ENCODE measurements at places on chromosomes 1 and 21.

DNA sequence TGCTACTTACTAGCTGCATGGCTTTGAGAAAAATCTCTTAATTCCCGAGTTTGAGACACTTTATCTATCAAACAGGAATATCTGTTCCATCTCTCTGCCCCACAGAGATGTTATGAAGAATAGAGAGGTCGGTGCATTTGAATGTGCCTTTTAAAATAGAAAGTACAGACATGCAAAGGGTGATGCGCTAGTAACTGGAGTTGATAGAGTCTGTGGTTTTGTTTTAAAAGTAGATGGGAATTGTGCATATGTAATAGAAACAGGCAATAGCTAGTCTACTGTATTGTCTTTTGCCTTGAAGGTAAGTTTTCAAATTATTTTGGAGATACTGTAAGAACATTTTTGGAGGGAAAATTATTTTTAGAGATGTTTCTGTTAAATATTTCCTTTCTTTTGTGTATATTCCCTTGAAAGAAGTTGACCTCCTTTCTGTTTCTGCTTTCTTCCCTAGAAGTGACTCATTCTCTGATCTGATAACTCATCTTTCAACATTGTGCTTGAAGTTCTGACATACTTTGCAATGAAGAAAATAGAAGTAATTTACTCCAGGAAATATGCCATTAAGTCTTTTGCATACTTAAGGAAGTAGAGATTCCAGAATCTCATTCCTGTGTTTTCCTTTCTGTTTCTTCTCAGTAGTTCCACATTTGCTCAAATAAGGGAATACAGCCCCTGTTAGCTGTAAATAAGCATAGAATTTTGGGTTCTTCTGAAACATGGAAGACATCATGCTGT is 151.6 kb downstream of the SDCCAG8 start:
- DNase-seq = no peak

GRCh38 chr1:151998611-151999362 is 5.1 kb upstream of the S100A10 start:
- no peak for DNase-seq

- no peak for DNase-seq
These were observed 280.3 kb downstream of the HMCN1 start for GRCh38 chr1:186014370-186015037.

DNA sequence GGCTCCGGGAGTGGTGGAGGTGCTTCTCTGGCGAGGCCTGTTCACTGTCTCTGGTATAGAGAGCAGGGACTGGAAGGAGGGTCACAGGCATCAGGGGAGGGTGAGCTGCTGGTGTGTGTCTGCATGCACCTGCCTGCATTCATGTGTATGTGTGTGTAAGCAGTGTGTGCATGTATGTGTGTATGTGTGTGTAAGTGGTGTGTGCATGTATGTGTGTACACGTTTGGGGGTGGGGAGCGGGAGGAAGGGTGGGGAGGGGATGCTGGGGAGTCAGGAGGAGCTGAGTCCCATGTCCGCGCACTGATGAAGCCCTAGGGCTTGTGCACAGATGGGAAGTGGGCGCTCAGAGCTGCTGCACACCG is 49.0 kb downstream of the ARHGEF16 start:
- DNase-seq = no peak

GRCh38 chr1:243409284-243409683 is 153.4 kb downstream of the SDCCAG8 start:
- DNase-seq = no peak

- no peak for DNase-seq
These were observed 442.6 kb upstream of the PRMT6 start for GRCh38 chr1:106613861-106614260.

DNA sequence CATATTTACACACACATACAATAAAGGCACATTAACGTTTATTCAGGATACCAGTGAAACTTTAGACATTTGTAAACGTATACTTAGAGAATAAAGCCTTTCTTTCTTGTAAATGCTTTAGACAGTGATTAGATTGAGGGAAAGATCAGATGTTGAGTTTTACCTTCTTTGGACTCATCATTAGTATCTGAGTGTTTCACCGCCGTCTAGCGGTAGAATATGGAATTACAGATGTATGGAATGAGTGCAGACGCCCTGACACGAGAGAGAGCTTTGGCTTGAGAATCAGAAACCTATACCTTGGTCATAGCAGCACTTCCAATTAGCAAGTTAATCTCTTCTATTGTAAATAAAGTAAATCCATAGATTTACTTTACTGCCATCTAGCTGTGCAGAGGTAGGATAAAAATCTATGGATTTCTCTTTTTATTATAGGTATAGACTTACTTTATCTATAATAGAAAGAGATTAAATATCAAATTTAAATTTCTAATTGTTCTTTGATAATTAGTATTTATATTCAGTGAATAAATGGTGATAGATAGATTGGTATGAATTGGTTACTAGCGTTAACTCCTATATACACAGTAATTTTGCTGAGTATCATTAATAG is 12.6 kb downstream of the FLG2 start:
- DNase-seq = no peak

- no peak for DNase-seq
These were observed 4.7 kb upstream of the DENND2D start for GRCh38 chr1:111204983-111205713.

DNA sequence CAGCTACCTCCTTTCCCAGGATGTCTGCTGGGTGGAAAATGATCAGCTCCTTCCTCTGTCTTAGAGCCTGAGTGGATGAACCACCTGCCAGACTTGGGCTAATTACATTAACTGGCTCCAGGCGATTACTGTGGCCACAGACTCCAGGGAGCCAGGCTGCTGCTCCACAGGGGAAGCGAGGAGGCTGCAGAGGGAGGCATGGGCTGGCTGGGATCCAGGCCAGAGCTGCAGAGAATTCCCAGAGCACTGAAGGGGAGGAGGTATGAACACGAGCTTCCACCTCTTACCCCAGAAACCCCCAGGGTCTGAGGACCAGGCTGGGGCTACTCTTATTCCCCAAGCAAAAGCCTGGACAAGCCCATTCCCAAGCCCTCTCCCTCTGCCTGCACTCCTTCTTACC is 136.0 kb upstream of the KLHDC7A start:
- no peak for DNase-seq

GRCh38 chr1:56477164-56478111 is 101.9 kb downstream of the PLPP3 start:
- DNase-seq = peak; percentile 47

DNA sequence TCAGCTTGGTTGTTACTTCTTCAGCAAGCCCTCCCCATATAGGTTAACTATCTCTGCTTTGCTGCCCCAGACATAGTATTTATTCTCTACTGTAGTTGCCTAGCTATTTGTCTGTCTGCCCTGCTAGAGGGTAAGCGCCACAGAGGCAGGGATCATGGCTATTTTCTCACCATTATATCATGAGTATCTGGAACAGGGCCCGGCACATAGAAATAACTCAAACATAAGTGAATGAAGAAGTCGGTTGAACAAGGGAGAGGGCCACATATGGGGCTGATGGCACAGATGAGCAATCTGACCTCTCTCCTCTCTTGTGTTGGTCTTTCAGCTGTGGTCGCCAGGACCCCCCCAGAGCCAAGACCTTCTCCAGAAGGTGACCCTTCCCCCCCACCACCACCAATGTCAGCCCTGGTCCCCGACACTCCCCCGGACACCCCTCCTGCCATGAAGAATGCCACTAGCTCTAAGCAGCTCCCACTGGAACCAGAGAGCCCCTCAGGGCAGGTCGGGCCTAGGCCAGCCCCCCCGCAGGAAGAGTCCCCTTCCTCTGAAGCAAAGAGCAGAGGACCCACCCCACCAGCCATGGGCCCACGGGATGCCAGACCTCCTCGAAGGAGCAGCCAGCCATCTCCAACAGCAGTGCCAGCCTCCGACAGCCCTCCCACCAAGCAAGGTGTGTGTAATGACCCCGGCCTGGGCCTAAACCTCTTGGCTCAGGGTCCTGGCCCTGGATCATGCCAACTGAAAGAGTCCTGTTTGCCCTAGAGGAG is 14.9 kb downstream of the MAP7D1 start:
- DNase-seq = no peak

- DNase-seq = no peak
These were observed 3.0 kb downstream of the C1QC start for GRCh38 chr1:22646384-22646783.

GRCh38 chr1:3778590-3779264 is 6.2 kb downstream of the SMIM1 start:
- no peak for DNase-seq

GRCh38 chr1:100308777-100309176 is 42.8 kb downstream of the RTCA start:
- no peak for DNase-seq

DNA sequence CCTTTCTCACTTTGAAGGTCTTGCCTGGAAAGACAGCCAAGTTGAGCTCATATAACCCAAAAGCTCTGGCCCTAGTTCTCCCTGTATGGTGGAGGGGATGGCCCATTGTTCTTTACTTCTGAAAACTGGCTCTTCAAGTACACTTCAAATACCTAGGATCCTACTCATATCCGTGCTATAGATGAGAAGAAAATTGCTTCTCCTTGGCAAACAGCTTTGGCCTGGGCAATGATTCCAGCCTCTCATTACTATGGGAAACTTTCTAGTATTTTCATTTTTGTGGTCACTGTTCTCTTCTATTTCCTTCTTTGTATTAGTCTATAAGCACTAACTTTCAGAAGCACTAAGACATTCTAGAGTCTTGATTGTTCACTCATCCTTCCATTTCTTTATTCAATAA is 53.7 kb downstream of the ZNF697 start:
- DNase-seq = no peak

- no peak for DNase-seq
These were observed 32.8 kb upstream of the CHRM3 start for GRCh38 chr1:239353536-239353935.

DNA sequence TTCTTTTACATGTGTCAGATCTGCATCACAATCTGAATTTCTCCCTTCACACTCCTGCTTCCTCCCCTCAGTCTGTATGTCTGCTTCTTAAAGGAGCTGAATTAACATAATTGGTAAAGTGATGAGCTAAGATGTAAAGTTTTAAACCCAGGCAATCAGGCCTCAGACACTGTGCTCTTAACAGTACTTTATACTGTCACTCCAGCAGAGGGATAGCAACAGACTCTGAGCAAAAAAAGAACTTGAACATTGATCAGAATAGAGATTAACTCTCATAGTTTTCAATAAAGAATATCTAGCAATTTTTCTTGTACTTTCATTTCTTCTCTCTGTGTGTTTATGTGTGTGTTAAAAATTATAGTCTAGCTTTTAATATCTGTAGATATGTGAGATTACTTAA is 110.3 kb downstream of the DUSP10 start:
- no peak for DNase-seq

- peak; percentile 51 for DNase-seq
These were observed 3.2 kb downstream of the ATP8B2 start for GRCh38 chr1:154328318-154329151.

DNA sequence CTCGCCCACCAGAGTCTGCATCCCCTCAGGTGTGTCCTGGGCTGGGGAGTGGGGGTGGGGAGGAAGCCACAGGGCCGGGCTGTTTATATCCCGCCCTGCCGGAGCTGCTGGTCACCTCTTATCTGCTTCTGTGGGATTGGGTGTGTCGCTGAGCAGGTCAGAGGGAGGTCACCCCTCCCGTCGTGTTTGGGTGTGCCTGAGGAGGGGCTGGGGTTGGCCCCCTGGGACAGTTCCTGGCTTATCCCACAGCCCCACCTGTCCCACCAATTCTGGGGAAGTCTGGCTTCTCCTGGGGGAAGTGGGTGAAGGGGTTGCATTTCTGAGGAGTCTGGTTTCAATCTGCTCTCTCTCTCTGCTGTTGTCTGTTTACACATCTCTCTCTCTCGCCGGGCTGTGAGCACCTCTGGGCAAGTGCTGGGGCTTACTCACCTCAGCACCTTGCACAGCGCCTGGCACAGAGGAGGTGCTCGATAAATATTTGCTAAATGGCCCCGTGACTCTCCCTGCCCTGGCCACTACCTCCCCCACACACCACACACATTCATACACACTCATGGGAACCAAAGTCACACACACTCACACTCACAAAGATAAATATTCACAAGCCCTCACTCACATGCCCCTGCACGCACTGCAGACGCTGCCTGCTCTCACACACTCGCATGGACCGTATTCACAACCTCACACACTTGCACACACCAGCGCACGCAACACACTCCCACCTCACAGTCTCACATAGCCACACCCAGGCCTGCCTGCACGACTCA is 8.3 kb downstream of the ELF3 start:
- no peak for DNase-seq

DNA sequence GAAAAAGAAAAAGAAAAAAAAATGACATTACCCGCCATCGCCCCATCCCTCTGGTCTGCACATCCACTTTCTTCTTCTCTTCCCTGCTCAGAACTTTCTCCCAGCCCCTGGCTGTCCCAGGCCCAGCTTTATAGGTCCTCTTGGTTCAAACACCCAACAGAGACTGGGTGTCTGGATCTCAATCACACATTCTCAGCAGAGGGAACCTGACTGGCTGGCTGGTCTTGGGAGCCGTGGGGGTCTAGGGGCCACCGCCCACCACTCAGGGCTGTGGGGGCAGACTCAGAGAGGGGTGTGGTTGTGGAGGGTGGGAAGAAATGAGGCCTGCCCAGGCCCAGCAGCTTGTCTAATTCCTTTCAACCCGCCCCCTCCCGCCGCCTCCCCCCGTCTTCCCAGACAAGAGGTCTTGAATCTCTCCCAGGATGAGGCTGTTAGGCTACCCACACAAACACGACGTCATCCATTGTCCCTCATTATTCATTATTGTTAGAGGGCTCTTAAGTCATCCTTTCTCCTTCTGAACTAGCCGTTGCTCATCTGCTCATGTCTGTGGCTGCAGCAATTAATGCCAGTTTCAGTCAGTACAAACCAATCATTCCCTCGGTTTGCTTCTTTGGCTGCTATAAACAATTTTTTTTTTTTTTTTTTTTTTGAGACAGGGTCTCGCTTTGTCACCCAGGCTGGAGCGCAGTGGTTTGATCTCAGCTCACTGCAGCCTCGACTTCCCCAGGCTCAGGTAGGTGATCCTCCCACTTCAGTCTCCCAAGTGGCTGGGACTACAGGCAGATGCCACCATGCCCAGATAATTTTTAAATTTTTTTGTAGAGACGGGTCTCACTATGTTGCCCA is 40.6 kb upstream of the CLIC4 start:
- DNase-seq = peak; percentile 33

DNA sequence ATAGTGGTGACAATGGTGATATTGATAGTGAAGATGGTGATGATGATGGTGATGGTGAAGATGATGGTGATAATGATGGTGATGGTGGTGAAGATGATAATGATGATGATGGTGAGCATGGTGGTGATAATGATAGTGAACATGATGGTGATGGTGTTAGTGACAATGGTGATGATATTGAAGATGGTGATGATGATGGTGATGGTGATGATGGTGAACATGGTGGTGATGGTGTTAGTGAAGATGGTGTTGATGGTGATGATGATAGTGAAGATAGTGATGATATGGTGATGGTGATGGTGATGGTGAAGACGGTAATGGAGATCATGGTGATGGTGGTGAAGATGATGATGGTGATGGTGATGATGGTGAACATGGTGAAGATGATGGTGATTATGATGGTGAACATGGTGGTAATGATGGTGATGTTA is 259.2 kb downstream of the MATN1 start:
- no peak for DNase-seq

- no peak for DNase-seq
These were observed 59.1 kb downstream of the SPSB1 start for GRCh38 chr1:9351654-9352271.
